ENCODE measurements at places on chromosomes 4 and X. TPM values are rescaled to one million over a fixed set of nuclear protein-coding genes. Genes with fewer than 3 reads are reported as not detected.

The RAB39B gene
- polyA plus RNA-seq: 0.63 TPM

The PPBP gene
- not detected for polyA plus RNA-seq

DNA sequence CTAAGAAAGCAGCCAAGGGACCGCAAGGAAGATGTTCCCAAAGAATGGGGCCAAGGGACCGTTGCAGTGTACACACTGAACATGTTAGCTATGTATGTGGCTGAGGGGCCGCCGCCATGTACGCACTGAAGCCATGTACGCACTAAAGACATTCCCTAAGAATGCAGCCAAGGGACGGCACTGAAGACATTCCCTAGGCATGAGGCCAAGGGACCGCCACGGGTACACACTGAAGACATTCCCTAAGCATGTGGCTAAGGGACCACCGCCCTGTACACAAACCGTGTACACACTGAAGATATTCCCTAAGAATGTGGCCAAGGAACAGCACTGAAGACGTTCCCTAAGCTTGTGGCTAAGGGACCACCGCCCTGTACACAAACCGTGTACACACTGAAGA, 54.0 kb downstream of the DHRSX start:
- DNase-seq: no peak

- DNase-seq: no peak
Measured at GRCh38 chr4:61890321-61890720, 690.2 kb downstream of the ADGRL3 start.

- DNase-seq: no peak
Measured at GRCh38 chrX:101677028-101677427, 17.4 kb upstream of the ARMCX2 start.

DNA sequence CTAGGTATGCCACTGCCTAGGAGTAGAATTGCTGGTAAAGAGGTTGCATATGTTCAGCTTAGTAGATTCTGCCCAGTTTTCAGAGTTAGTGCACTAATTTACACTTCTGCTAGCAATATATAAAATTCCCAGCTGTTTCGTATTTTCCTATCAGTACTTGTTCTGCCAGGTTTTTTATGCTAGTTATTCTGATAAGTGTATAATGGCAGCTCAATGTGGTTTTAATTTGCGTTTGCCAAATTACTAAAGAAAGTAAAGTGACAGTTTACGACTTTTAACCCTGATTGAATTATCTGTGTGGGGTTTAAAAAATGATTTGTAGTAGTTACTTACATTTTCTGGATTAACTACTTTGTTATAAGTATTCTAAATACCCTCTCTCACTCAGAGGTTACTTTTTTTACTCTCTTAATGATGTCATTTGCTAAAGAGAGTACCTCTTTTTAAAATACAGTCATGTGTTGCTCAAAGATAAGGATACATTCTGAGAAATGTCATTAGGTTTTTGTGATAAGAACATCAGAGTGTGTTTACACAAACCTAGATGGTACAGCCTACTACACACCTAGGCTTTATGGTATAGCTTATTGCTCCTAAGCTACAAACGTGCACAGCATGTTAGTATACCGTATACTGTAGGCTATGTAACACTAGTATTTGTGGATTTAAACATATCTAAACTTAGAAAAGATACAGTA, 363.2 kb downstream of the IL15 start:
- DNase-seq: no peak

DNA sequence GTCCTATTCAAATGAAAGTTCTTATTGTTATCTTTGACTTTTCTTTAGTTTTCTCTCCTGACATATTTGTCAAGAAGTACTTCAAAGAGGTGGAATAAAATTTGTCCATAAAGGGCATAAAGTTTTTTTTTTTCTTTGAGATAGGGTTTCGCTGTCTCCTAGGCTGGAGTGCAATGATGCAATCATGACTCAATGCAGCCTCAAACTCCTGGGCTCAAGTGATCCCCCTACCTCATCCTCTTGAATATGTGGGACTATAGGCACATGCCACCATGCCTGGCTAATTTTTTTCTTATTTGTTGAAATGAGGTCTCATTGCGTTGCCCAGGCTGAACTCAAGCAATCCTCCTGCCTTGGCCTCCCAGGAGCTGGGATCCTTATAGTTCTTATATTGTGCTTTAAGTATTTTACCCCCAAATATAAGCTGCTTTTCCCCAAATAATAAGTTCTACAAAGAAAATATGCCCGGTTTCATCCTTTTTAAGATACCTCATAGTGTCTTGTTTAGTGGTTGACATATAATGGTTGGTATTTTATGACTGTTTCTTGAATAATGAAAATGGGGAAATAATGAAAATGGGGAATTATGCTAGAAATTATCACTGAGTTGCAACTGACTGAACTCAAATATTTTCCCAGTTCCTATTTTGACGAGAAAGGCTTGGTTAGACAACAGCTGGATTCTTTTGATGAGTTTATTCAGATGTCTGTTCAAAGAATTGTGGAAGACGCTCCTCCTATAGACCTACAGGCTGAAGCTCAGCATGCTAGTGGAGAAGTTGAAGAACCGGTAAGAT, 11.6 kb downstream of the POLR2B start:
- DNase-seq: no peak

DNA sequence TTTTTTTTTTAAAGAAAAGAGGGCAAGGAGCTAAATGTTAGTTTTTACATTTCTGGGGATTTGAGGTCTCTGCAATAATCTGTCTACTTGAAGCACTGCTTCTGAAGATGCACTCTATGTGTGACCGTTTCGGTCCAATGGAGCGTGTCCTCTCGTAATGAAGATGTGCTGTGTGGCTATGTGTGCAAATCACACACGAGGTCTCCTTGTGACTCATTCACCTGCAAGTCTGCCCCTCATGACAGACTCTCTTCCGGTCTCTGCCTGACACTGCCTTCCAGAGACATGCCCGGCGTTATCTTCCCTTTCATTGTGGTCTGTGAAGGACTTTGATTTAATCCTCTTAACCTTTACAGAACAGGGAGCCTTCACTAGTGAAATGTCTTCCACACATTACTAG, 84.3 kb downstream of the TRAM1L1 start:
- DNase-seq: no peak

DNA sequence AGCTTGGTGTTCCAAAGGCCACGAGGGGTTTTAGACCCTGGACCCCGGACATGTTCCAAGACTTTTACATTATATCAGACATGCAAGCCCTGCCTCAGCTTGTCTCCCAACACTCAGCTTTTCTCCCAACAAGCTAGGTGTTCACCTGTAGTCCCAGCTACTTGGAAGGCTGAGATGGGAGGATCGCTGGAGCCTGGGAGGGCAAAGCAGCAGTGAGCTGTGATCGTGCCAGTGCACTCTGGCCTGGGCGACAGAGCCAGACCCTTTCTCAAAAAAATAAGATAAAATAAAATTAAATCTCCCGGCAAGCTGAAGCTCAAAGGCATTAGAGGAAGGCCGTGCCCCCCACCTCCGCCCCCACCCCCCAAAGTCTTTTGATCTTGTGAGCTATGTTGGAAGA, 13.7 kb downstream of the CTAG1A start:
- DNase-seq: no peak

- no peak for DNase-seq
Measured at GRCh38 chrX:41600291-41600690, 88.5 kb upstream of the GPR34 start.
